ENCODE measurements at places on chromosomes 2 and 18.

- DNase-seq = no peak
These were observed 6.1 kb upstream of the ST6GAL2 start for GRCh38 chr2:106892048-106892447.

- DNase-seq = no peak
These were observed 89.2 kb upstream of the GLS start for GRCh38 chr2:190791347-190791975.

DNA sequence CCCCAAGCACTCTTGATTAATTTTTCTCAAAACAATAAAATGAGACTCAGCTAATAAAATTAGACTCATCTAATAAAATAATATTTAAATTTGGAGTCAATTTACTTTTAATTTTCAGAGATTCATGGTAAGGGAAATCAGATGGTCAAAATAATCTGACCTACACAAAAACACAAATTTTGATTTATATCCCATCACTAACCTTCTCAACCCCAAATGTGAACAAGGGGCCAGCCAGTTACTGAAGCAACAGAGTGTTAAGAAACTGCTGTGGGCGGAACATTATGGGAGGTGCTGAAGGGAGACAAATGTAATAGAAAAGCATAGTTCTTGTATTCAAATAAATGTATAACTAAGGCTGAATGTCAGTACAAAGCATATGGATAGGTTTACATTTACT is 28.5 kb upstream of the PPP3R1 start:
- no peak for DNase-seq

DNA sequence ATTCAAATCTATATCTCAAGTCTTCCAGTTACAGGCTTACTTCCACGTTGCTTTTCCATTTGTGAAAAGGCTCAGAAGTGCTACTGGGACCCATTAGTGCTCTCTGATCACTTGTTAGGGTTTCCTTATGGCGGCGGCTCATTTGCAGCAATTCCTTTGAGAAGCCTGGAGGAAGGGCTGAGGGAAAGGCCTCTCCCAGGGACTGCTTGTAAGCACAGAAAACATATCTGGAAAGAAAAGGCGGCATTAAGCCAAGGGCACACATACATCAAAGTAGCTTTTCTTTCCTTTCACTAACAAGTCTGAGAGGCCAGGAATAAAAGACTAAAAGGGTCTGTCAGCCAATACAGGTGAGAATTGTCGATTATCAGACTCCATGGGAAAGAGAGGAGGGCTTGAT is 39.4 kb upstream of the ITGB6 start:
- no peak for DNase-seq

DNA sequence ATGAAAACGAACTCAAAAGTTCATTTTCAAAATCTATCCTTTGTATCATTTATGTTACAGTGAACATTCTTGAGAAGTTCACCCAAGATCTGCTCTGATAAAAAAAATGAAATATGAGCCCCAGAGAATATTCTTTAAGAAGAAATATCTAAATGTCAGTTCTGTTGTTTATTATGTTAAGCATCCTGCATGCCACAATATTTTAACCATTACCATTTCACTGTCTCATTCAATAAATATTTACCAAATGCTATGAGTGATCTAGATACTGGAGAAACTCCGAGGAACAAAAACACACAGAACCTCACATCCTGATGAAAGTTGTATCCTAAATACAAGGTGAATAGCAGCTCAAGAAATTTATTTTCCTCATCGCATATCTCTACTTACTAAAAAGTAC is 170.2 kb downstream of the ZNF385B start:
- DNase-seq = no peak

GRCh38 chr18:35268821-35269220 is 21.2 kb downstream of the ZSCAN30 start:
- no peak for DNase-seq

DNA sequence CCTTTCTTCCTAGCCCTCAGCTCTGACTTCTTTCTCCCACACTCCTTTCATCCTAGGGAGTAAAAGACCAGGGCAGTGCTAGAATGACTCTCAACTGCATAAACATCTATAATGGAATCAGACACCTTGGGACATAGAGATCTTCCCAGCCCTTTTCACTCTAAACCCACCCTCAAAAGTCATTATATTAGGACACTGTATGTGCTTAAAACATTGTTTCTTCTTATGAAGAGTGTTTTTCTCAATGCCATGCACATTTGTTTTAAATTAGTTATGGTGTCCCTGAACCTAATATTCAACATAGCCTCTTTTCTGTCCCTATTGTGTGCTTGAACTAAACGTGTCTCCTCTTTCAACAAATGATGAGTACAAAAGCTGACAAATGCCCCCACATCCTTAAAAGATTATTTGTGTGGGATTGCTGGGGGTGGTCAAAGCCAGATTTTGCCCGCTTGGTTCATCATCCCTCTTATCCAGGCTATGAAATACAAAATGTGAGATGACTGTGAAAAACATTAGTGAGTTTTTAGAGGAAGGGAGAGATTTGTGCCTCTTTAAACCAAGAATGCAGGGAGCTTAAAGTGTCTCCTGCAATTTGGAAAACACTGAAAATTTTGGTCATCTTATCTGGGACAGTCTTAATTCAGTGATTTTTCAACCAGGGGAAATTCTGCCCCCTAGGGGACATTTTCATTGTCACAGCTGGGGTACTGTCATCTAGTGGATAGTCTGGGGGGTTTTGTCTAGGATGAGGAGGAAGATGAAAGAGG is 29.0 kb downstream of the SERPINB5 start:
- no peak for DNase-seq

DNA sequence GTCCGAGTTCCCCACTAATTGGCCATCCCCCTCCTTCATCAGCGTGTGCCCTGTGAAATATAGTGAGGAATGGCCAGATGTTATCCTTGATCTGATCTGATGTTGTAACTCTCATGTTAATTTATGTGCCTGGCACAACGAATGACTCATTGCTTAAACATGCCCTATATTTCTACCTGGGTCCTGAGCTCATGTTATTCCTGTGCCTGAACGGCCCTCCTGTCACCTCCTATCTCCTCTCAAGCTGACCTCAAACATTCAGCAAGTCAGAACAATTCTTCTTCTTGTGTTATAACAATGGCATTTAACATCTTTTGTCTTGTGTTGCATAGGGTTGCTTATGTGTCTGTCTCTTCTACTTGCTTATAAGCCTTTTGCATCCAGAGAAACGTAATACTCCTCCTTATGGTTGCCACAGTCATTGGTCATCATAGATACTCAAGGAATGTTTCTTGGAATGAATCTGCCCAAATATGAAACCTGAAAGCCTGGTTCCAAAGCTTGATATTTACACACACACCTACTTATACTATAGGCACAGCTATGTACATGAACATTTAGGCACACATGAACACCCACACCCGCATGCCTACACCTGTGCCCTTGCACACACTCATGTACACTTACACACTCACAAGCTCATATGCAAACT is 80.2 kb upstream of the PHLPP1 start:
- no peak for DNase-seq

- no peak for DNase-seq
These were observed 36.9 kb downstream of the REEP1 start for GRCh38 chr2:86300496-86300895.

GRCh38 chr2:107633580-107634147 is 193.0 kb upstream of the RGPD4 start:
- DNase-seq = no peak

DNA sequence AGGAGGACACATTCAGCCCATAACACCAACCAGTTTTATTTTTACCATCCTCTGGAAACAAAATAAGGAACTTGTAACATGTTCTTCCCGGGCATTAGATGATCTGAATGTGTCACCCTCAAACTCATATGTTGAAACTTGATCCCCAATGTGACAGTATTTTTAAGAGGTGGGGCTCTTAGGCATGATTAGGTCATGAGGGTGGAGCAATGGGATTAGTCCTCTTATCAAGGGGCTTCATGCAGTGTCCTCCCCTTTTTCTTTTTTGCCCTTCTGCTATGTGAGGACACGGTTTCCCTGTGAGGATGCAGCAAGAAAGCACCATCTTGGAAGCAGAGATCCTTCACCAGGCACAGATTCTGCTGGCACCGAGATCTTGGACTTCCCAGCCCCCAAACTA is 401.5 kb upstream of the TRIB2 start:
- DNase-seq = no peak

- DNase-seq = no peak
These were observed 32.9 kb downstream of the ACTR3 start for GRCh38 chr2:113922784-113923183.

GRCh38 chr2:27054721-27055120 is 3.3 kb downstream of the AGBL5 start:
- no peak for DNase-seq

Data from stimulated activated CD8-positive, alpha-beta memory T cell treated with anti-CD3 and anti-CD28 coated beads, Interleukin-12 subunit alpha, Interleukin-12 subunit beta, amount 100 ng/mL, for 1 hour (primary cell).